ENCODE measurements at places on chromosomes 6 and 20.

GRCh38 chr6:27565839-27566779 lies 93.2 kb upstream of the ZNF184 start:
- DNase-seq, result no peak

DNA sequence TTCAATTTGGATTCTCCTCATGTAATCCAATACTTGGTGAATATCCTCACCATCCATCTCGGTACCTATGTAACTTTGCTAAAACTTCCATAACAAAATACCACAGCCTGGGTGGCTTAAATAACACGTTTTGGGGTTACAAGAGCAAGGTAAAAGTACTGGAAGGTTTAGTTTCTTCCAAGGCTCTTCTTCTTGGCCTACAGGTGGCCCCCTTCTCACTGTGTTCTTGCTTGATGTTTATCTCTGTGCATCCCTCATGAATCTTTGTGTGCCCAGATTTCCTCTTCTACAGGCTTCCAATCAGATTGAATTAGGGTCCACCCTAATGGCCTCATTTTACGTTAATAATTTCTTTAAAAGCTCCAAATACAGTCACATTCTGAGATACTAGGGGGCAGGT lies 163.3 kb upstream of the HCRTR2 start:
- DNase-seq, result no peak

DNA sequence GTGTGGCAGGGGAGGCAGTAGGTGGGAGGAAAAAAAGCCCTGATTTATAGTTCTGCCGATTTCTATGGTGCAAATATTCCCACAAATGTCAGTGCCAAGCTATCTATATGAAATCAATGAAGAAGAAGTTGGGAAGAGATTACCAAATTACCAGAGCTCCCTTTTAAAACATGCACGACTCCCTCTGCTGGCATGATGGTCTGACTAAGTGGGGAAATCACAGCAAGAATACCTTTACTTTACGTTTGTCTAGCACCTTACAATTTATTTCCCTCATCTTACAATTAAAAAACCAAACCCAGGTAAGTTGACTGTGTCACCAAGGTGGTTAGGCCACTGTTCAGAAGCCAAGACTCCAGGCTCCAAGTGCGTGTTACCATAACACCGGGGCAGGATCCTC lies 55.6 kb downstream of the AGPAT4 start:
- no peak for DNase-seq

DNA sequence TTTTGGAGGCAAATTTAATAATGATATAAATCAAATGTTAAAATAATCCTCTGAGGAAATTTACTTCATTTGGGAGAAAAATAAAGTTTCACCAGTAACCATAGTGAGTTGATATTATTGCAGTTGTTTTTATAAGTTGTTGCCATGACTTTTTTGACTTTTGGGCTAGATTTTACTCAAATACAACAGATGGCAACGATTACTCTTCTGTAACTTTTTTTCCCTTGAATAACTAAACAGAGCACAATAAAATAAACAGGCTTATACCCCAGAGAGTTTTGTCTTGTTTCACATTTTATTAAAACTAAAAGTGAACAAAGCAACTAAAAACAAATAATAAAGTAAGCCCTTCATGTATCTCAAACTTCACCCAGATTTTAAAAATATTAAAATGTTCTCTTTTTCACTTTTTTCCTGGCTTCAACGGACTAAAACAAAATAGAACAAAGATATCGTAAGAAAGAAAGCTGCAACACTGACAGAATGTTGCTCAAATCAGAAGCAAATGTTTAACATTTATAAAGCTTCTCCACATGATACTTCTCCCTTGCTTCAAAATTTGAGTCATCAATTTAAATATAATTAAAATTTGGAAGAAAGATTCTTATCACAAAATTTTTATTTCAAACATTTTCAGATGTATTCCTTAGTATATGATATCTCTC lies 42.5 kb upstream of the BMP5 start:
- DNase-seq, result no peak

GRCh38 chr6:88115307-88115706 lies 50.8 kb downstream of the CNR1 start:
- DNase-seq, result no peak

DNA sequence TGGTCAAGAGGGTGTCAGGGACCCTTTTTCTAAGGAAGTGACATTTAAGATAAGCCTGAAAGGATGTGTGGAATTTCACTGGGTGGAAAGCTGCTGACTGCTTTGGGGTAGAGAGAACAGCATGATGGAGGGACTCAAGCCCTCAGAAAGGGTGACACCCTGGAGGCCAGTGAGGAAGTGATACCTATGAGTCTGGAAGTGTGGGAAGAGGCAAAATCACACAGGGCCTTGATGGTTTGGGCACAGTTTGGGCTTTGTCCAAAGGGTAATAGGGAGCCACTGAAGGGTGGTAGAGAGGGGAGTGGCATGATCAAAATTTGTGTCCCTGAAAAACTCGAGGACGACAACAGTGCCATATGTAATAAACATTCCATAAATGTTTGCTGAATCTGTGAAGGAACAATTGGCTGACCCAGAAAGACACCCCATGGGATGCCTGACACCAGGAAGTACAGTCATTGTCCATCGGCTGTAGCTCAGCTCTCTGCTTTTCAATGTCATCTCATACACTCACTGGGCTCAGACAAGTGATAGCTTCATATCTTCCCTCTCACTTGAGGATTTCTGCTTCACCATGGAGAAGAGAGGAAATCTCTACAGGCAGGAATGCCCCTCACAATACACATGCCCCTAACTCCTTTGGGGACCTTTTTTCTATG lies 21.3 kb downstream of the CASS4 start:
- DNase-seq, result no peak

Data from activated naive CD8-positive, alpha-beta T cell treated with anti-CD3 and anti-CD28 coated beads for 36 hours (primary cell).